Right cardiac atrium (tissue), 5 donors: ENCODE measurements at places on chromosomes 2 and 18. TPM values are rescaled to one million over a fixed set of nuclear protein-coding genes. Genes with fewer than 3 reads are reported as not detected.

UGT1A10 gene
- total RNA-seq = not detected

GRCh38 chr18:24988253-24988840, 363.6 kb downstream of the ZNF521 start:
- DNase-seq = peak; percentile 59

- no peak for DNase-seq
Observed at GRCh38 chr2:232410238-232410900, 3.7 kb downstream of the ALPG start.

DNA sequence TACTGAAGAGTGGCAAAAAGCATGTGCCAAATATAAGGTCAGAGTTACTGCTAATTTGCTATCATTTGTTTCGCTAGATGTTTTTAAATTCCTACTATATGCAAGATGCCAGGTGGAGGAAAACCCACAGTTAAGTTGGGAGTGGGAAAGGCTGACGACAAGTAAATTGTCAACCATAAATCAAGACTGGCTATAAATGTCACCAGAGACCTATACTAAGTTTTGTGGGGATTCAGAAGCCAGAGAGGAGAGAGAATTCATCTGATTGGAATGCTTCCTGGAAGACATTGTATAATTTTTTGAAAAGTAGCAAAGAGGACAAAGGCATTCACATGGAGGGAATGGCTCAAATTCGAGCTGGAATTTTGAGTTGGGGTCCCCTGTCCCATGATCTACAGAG, 64.3 kb downstream of the CFAP221 start:
- no peak for DNase-seq

HOXD11 gene
- total RNA-seq = not detected

- DNase-seq = no peak
Observed at GRCh38 chr2:165425556-165425955, 43.9 kb upstream of the CSRNP3 start.

DNA sequence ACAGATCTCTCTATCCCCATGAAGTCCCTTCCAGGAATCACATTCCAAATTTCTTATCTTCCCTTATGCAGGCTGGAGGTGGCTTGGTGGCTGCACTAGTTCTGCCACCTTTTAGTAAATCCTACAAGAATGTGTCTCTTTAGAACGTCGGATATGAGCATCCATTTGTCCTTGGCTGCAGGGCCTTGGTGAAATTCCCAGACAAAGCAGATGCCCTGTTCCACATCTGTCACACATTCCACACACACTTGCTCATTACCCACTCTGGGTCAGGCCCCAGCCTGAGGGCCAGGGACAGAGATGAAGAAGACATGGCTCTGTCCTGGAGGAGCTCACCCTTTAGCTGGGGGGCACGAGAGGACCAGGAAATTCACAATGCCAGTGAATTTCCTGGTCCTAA, 31.2 kb upstream of the GPR17 start:
- no peak for DNase-seq

- DNase-seq = no peak
Observed at GRCh38 chr2:7915302-7916091, 766.4 kb upstream of the ID2 start.

DNA sequence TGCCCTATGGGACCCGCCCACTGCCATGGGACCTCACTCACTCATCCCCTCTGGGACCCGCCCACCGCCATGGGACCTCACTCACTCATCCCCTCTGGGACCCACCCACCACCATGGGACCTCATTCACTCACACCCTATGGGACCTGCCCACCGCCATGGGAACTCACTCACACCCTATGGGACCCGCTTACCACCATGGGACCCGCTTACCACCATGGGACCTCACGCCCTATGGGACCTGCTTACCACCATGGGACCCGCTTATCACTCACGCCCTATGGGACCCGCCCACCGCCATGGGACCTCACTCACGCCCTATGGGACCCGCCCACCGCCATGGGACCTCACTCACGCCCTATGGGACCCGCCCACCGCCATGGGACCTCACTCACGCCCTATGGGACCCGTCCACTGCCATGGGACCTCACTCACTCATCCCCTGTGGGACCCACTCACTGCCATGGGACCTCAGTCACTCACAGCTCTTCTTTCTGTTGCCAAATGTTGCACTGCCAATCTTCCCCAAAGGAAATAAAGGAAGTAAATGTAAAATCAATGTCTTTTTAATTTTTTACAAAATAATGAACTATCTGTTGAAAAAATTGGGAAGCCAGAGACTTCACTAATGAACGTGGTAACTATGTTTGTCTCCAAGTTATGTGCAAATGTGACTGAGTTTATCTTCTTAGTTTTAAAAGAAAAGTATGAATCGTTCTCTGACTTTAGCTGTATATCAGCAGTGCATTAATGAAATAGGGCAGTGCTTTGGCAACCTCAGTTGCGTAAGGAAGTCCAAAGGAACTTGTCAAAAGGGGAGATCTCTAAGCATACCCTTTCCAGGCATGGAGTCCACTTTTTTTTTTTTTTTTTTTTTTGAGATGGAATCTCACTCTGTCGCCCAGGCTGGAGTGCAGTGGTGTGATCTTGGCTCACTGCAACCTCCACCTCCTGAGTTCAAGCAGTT, 101.5 kb upstream of the MGAT5 start:
- no peak for DNase-seq

MALL gene
- total RNA-seq = 26.1 TPM

TMEM247 gene
- total RNA-seq = not detected

GRCh38 chr2:166157578-166157977, 29.8 kb upstream of the SCN1A start:
- no peak for DNase-seq

OSBPL1A gene
- total RNA-seq = 66.9 TPM

PROC gene
- total RNA-seq = not detected

- no peak for DNase-seq
Observed at GRCh38 chr2:224885291-224885690, 157.0 kb downstream of the DOCK10 start.

GRCh38 chr2:40148334-40148733, 303.6 kb downstream of the SLC8A1 start:
- no peak for DNase-seq

DNA sequence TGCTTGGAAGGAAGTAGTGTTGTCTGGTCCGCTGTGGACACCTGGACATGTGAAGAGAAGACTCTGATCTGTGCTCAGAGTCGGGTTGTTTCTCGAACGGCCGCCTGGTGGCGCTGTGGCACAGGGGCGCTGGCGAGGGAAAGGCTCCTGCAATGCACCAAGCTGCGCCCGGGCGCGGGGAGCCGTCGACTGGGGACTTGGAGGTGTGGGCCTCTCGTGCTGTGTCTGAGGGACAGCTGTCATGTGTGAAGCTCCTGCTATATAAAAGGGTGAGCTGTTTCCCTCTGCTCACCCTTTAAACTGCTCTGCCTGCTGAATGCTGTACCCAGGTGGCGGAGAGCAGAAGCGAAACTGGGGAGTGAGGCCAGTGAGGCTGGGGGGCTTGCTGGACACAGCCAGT, 44.0 kb downstream of the GNAL start:
- peak; percentile 91 for DNase-seq

- DNase-seq = no peak
Observed at GRCh38 chr18:23337599-23338444, 115.3 kb upstream of the RIOK3 start.

- DNase-seq = no peak
Observed at GRCh38 chr2:50952596-50952995, 79.3 kb downstream of the NRXN1 start.

ACMSD gene
- not detected for total RNA-seq

DNA sequence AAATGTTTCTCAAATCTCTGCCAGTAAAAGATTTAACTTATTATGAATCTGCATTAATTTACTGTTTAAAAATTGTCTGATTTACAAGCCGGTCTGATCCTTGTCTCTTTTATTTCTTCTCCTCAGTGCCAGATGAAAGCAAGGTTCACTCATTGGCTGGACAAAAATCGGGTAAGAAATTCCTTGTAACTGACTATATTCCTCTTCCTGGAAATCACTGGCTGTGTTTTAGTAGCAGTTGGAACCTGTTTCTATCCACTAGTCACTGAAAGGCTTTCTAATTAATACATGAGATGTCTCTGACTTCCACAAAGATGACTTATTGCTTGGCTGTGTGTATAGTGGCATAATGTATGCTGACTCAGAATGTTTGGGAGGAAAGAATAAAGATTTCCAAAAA, 436.6 kb upstream of the NRP2 start:
- no peak for DNase-seq

GRCh38 chr2:189657867-189658266, 3.4 kb upstream of the ASNSD1 start:
- peak; percentile 78 for DNase-seq

GRCh38 chr2:97863829-97864228, 131.9 kb downstream of the TMEM131 start:
- DNase-seq = no peak

GRCh38 chr2:953975-954686, 3.5 kb downstream of the SNTG2 start:
- no peak for DNase-seq

GRCh38 chr18:51537487-51537886, 340.0 kb upstream of the MEX3C start:
- DNase-seq = peak; percentile 55

DNA sequence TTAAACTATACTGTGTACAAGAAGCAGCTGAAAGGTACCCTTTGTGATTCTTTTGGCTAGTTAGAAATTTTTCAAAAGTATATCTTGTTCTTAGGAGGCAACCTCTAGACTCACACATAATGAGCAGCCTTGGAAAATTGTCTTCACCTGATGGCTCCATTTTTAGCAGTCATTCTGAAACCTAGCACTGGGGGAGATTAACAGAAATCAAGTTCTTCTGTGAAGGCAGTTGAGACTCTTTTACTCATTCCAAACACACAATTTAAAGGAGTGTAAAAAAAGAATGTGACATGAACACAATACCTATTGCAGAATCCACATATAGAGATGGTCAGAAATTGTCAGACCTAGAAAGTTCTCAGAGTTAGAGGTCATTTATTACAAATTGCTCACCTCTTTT, 197.7 kb downstream of the UBE2E3 start:
- no peak for DNase-seq

GRCh38 chr2:11433822-11434221, 32.1 kb downstream of the E2F6 start:
- DNase-seq = no peak

DNA sequence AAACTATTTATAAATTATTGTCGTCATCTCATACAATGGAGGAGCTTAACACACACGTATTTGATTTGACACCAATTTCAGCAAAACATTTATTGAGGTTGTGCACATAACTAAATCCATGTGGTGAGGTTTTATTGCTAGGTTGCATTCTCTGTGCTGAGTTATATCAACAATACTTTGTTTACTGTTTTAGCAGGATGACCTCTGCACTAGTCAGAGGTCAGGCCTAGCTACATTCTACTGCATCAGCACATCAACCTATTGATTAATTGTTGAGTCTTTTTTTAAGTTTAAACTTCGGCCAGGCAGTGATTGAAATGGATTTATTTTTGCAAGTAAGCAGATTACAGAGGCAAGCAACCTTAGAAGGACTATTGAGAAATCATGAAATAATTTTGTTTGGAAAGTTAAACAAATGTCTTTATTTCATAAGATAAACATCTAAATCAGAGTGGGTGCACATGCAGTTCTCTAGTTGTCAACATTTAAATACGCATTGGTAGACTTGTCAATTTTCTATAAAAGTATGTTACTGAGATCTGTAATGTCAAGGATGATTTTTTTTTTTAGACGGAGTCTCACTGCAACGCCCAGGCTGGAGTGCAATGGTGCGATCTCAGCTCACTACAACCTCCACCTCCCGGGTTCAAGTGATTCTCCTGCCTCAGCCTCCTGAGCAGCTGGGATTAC, 75.2 kb upstream of the CD28 start:
- no peak for DNase-seq

GRCh38 chr2:223936862-223937326, 8.2 kb downstream of the WDFY1 start:
- DNase-seq = no peak

- no peak for DNase-seq
Observed at GRCh38 chr2:63786471-63786870, 55.2 kb upstream of the UGP2 start.

- DNase-seq = no peak
Observed at GRCh38 chr18:75280427-75281280, 70.1 kb downstream of the TSHZ1 start.

CCL20 gene
- total RNA-seq = not detected

ALPI gene
- total RNA-seq = not detected

DNA sequence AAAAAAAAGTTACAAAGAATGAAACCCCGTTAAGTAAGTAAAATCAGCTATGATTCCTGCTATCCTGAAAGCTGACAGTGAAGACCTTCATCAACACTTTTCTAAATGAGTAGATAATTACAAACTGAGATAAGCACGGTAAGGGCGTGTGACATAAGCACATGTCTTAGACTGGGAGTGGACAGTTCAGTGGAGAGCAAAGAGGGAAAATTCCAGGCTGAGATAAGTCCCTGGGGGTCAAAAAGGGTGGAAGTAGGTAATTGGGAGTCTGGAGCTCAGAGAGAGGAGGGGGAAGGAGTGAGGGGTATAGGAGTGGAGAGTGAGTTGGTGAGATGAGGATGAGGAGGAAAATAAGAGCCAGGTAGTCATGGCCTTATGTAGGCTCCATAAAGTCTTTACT, 4.4 kb upstream of the IL1A start:
- no peak for DNase-seq

GRCh38 chr2:55961318-55961911, 37.8 kb upstream of the EFEMP1 start:
- DNase-seq = no peak

DNA sequence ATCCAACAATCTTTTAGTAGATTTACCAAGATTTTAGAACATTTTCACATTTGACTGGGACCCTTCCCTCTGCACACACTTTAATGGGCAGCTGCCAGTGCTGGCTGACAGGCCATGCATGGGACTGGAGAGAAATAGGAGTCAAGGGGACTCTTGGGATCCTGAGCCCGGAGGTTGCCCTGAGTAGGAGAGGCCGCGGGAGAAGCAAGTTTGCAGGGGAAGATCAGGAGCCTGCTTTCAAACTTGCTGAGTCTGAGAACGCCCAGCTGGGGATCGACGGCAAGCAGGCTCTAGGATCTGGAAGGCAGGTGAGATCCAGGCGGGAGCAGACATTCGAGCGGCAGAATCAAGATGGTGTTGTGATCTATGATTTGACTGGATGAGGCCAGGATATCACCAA, 186.1 kb downstream of the HDAC4 start:
- DNase-seq = no peak

GRCh38 chr2:44582363-44583008, 220.7 kb downstream of the CAMKMT start:
- no peak for DNase-seq

DNA sequence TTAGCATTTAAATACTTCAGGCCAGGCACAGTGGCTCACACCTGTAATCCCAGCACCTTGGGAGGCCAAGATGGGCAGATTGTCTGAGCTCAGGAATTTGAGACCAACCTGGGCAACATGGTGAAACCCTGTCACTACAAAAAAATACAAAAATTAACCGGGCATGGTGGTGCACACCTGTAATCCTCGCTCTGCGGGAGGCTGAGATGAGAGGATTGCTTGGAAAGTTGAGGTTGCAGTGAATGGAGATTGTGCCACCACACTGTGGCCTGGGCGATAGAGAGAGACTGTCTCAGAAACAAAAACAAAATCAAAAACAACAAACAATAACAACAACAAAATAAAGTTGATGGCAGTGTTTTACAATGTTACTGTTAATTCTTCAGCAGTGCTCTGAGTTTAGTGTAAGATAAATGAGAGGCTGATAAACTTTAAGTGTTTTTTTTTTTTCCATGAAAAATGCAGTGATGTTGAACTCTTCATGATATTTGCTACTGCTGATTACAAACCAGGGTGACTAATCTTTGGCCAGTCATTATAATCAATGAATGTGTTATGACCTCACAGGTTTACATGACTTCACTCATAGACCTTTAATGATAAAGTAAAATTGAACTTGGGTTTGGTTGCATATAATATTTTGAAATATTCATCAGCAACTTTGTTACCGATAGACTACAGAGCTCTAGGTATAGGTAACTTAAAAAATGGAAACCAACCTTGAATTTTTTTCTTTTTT, 2.5 kb downstream of the ITGAV start:
- no peak for DNase-seq
